Tongue (tissue), 3 donors: ENCODE measurements at places on chromosomes 5 and 9. TPM values are rescaled to one million over a fixed set of nuclear protein-coding genes. Genes with fewer than 3 reads are reported as not detected.

The ADAMTS12 gene
- 28.7 TPM for total RNA-seq

The SETX gene
- 78.2 TPM for total RNA-seq

DNA sequence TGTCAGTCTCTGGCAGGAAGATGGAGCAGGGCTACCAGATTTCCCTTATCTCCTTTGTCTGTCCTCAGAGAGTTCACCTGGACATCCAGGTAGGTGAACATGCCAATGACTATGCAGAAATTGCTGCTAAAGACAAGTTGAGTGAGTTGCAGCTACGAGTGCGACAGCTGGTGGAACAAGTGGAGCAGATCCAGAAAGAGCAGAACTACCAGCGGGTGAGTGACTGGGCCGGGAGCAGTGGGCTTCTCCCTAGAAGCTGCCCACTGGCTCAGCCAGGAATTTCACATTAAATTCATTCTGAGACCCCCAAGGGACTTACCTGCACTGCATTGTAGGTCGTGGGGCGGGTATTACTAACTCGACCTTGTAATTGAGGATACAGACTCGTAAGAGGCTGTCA is 2.1 kb downstream of the TMED9 start:
- DNase-seq: no peak

GRCh38 chr9:120734607-120735410 is 20.5 kb upstream of the MEGF9 start:
- DNase-seq: no peak

GRCh38 chr5:145787507-145787906 is 47.6 kb downstream of the PRELID2 start:
- no peak for DNase-seq

DNA sequence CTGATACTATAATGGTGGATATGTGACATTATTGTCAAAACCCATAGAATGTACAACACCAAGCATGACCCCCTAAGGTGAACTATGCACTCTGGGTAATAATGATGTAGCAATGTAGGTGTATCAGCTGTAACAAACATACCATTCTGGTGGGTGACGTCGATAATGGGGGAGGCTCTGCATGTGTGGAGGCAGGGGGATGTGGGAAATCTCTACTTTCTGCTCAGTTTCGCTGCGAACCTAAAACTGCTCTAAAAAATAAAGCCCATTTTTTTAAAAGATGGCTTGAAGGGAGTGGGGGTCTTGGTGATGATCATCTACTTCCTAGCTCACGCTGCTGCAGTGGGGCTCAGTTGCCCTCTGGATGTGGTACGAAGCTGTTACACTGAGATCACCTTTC is 51.1 kb downstream of the RASGEF1C start:
- DNase-seq: no peak

The RPL7A gene
- 1,430 TPM for total RNA-seq

DNA sequence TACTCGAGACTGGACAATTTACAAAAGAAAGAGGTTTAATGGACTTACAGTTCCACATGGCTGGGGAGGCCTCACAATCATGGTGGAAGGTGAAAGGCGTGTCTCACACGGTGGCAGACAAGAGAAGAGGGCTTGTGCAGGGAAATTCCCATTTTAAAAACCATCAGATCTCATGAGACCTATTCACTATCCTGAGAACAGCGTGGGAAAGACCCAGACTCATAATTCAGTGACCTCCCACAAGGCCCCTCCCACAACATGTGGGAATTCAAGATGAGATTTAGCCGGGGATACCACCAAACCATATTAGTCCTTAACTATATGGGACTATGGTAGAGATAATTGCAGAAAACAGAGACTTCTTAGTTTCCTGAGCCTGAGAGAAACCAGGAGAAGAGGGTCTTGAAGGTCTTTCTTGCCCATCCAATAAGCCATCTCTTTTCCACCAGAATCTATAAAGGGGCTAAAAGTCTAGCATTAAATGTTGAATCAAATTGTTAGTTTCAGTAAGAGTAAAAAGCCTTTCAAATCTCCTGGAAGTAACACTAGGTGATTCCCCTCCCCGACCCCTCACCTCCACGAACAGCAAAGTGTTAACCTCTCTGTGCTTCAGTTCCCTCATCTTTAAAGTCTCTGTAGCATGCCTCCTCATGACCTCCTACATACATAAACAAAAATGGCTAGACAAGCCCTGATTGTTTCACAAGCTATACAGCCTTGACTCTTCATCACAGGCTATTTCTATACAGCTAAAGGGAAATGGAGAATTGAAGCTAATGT is 259.1 kb downstream of the TMEM167A start:
- DNase-seq: no peak

The CERT1 gene
- total RNA-seq: 62.2 TPM

The CTSL gene
- total RNA-seq: 70.1 TPM

DNA sequence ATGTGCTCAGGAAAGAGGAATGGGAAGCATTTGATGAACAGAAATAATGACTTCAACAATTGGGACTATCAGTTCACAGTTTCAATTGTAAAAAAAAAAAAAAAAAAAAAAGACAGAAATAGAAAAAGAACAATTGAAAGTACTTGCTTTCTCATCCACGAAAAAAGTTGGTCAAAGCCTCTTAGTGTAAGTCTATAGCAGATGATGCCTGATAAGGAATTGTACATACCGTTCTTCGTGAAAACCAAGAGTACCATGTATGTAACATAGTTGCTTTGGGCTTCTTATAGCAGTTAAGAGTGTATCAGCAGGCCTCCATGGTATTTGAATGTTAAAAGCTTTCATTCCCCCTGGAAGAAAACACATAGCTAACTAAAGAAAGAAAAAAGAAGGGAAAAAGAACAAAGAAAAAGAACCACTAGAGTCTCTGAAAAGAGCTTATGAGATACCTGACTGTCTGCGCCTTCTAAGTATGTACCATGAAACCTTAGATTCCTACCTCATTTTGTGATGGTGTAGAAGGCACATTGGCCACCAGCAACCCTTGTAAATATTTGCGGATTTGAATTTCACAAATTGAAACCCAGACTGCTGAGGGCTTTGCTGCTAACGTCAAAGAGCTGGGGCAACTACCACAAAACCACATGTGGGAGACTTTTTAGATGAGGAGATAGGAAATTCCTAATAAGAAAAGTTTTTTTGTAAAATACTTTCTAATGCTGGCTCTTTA is 75.2 kb downstream of the TMC1 start:
- no peak for DNase-seq

The ARSI gene
- total RNA-seq: 18.9 TPM

DNA sequence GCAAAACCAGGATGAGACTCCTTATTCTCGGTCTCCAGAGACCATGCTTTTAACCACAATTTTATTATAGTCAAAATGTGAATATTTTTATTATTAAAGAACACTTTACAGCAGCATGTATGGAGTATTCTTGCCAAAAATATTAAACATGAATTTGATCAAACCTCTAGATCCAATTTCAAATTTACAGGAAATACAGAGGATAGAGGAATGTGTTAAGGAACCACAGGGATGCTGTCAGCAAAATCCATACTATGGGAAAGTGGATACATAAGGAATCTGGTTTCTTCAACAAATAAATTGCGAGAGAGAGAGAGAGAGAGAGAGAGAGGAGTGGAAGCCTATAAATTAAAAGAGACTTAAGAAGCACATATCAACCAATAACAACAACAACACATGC is 348.2 kb upstream of the NUDT12 start:
- no peak for DNase-seq
